ENCODE measurements at places on chromosomes 12 and 14.

DNA sequence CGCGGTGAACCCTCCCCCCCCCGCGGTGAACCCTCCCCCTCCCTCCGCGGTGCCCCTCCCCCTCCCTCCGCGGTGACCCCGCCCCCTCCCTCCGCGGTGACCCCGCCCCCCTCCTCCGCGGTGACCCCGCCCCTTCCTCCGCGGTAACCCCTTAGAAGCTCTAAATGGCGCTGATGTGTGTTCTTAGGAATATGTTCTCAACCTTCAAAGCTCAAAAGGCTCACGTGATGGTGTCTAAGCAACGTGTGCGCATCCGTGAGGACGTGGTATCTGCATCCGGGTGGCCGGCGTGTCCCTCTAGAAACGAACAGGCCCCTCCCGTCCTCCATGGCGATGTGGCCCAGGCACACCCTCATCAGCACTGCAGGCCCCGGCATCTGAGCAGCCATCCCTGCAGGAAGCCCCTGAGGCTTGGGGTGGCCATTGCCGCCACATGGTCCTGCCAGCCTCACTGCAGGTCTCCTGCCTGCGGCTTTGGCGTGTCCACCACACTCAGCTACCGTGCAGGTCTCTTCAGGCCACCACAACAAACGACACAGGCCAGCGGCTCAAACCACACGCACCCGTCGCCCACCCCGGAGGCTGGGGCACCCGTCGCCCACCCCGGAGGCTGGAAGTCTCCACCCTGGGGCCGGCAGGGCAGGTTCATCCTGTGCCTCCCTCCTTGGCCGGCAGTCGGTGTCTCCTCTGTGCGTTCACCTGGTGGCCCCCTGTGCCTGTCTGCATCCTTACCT is 14.5 kb upstream of the FBRSL1 start:
- peak; percentile 26 for DNase-seq

- no peak for DNase-seq
Measured at GRCh38 chr12:27048822-27049752, 26.7 kb downstream of the MED21 start.

- DNase-seq: peak; percentile 97
Measured at GRCh38 chr12:57430931-57431566, at the start of gene R3HDM2. R3HDM2 (minus strand) TSS chr12:57431043; CDS start chr12:57310428, 120,615 bp downstream.

- no peak for DNase-seq
Measured at GRCh38 chr14:65877624-65878023, 465.1 kb downstream of the FUT8 start.

DNA sequence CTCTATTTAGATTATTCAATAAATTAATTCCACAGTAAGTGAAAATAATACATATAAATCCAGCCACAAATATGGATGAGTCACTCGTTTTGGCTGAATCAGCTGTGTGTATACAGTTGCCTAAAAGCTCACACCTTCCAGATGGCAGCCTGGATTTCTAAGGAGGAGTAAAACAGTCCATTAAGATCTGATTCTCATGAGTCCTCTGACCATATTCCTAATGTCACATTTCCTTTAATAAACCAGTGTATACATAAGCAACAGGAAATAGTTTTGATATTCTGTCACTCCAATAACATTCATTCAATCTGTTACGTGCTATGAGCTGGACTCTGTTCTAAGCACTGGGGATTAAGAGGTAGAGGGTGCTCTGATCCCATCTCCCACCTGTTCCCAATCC is 21.8 kb downstream of the MDM1 start:
- DNase-seq: no peak

DNA sequence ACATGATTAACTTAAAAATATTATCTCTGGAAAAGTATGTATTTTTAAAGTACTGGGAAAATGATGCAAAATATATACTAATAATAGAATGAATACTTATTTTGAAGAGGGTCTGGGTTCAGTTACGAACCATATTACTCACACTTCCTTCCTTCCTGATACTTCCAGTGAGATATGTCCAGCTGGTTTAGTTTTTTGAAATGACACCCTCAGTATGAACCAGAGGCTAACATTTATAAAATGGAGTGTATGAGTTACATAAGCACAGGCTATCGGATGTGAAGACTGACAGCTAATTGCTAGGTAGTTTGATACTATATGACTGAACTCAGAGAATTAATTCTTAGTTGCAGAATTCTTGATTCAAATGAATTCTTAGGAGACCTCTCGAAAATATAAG is 122.9 kb downstream of the OTOGL start:
- no peak for DNase-seq

DNA sequence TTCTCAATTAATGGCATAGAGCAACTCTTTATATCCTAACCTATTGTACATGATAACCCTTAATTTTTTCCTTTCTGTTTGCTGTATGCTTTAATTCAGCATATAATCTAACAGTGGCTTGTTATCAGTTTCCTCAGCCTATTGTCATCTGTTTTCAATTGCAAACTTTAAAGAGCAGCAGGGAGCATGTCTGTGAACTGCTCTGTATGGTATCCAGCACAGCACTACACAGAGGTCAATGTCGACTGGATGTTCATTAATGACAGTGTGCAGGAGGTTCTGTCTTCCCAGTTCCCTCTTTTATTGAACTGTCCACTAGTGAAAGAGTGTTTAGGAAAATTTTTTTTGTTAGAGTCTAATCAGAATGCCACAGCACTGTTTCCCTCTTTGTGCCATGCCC is 609.1 kb downstream of the SOX5 start:
- DNase-seq: no peak

DNA sequence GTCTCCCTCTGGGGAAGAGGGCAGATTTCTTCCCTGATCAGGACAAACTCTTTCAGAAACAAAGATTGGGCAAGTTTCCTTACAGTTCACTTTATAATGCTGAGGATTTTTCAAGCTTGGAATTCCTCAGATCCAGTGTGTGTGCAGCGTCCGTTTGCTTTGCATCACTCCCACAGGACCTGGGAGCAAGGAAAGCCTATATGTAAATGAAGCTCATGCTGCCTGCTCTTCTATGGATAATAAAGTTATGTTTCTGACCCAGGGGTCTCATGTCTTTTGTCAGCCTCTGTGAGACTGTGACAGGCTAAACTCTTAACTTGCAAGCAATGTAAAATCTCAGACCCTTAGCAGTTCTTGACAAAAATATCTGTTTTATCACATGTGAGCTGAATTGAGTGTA is 41.6 kb downstream of the TRHDE start:
- DNase-seq: no peak

DNA sequence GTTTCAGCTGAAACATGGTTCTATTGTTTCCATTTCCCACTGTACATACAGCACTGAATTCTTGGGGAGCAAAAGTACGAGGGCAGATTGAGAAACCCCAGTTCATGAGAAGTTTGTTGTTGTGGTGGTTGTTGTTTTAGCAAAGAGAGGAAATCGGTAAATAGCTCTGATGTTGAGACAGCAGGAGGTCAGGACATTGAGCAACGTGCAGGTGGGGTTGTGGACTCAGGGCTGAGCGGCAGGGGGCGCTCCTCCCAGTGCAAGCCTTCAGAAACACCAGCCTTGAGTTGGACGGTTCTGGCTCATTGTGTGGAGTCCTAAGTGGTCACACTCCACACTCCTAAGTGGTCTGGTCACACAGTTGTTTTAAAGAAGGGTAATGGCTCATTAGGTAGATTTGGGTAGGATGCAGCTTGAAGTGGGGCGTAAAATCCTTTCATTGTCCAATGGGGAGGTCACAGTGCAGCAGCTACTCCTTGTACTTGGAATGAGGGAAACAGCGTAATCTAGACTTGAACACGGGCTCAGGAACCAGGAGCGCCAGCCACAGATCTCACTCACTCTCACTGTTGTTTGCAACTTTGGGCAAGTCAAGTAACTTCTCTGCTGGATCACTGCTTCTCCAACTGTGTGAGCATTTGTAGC is 14.5 kb upstream of the PWP1 start:
- peak; percentile 46 for DNase-seq

DNA sequence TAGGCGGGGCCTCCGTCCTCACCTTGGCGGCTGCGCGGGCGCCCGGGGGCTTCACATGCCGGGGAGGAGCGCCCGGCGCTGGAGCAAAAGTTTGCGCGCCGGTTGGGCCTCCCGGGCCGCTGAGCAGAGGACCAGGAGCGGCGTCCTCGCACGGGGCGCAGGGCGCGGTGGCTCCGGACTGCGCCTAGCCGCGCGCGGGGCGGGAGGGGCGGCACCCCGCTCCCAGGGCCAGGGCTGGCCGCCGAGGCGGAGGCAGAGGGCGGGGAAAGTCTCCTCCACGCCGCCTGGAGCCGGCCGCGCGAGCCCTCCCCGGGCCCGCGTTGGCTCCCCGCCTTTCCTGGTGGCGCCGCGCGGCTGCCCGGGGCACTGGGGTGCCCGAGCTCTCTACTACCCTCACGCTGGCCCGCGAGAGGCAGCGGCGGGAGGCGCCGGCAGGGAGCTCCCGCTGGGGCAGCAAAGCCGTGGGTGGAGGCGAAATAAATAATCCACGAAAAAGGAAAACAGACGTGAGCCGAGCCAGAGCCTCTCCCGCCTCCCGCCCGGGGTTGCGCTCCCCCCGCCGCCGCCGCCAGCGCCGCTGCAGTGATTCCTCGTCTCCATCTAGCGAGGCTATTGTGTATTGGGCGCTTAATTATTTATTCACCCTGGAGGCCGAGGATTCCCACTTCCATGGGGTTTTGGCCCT is 400 bp upstream of the PRIMA1 start:
- DNase-seq: no peak

- DNase-seq: no peak
Measured at GRCh38 chr12:107822356-107822755, 47.9 kb downstream of the ASCL4 start.

- no peak for DNase-seq
Measured at GRCh38 chr14:92356677-92357076, 33.7 kb downstream of the SLC24A4 start.

- DNase-seq: no peak
Measured at GRCh38 chr14:62117751-62118105, 355.5 kb downstream of the SNAPC1 start.
